Sigmoid colon (tissue), 7 donors: ENCODE measurements at places on chromosomes 6 and 20. TPM values are rescaled to one million over a fixed set of nuclear protein-coding genes. Genes with fewer than 3 reads are reported as not detected.

SLC17A1 gene
- not detected for total RNA-seq

KIAA1755 gene
- 13.9 TPM for total RNA-seq

TP53TG5 gene
- total RNA-seq: not detected

SRSF12 gene
- total RNA-seq: 0.82 TPM

DNA sequence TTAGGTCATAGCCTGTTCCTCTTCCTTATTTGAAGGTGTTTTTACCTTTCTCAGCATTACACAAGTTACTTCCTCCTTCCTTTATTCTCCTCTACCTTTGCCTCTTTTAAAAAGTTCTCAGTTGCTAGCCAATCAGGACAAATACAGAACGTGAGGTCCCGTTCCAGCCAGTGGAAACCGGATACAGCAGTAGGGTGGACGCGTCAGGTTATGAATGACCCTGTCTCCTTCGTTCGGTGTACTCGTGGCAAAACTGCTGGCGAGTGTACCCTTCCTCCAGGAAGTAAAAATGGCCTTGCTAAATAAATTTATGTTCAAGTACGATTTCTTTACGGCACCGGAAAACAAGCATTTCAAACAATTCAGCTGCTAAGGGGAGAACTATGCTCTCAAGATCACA is 77.0 kb upstream of the MLN start:
- no peaks in the 10 kb centered on the region for H3K36me3 ChIP-seq
- no peaks in the 10 kb centered on the region for H3K27me3 ChIP-seq
- H3K4me3 ChIP-seq: no peak overlapping the region
- no peak overlapping the region for H3K27ac ChIP-seq

DNA sequence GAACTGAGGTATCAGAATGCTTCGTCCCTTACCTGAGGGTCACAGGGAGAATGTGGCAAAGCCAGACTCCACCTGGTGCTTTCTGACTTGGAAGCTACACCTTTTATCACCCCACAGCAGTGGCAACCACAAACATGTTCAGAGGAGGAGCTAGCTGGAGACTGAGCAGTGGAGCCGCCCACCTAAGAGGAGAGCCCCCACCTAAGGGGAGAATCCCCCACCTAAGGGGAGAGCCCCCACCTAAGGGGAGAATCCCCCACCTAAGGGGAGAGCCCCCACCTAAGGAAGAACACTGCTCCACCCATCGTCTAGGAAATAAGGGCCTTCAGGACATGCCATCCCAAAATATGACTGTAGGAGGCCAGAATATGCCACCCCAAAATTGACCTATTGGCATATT is 4.0 kb downstream of the SLC52A3 start:
- H3K4me3 ChIP-seq: no peak overlapping the region
- H3K27me3 ChIP-seq: peaks cover 27% of the 10 kb centered on the region
- DNase-seq: no peak
- no peaks in the 10 kb centered on the region for H3K36me3 ChIP-seq
- H3K4me1 ChIP-seq: no peaks in the 10 kb centered on the region

GRCh38 chr6:136587527-136587926 is 37.3 kb upstream of the MAP7 start:
- H3K27me3 ChIP-seq: no peaks in the 10 kb centered on the region
- no peak overlapping the region for H3K27ac ChIP-seq
- peaks cover 12% of the 10 kb centered on the region for H3K4me1 ChIP-seq
- no peak overlapping the region for H3K4me3 ChIP-seq
- DNase-seq: no peak

DNA sequence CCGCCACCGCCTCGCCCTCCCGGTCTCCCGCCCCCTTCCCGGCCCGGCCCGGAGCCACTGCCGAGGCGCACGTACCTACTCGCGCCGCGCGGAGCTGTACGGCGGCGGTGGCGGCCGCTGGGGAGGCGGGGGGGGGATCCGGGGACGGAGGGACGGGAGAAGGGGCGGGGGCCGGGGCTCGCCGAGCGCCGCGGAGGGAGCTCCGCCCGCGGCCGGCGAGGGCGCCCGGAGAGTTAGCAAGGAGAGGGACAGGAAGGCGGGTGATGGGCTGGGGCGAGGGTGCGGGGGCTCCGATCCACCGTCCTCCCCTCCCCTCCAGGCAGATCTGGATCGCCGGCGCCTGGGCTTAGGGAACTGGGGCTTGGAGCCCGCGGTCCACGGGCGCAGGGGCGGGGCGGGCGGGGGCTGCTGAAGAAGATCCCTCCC is 548 bp upstream of the TMEM74B start:
- DNase-seq: no peak
- H3K27ac ChIP-seq: no peak overlapping the region
- H3K4me3 ChIP-seq: peak overlapping the region; percentile 44
- H3K4me1 ChIP-seq: no peaks in the 10 kb centered on the region
- peaks cover 30% of the 10 kb centered on the region for H3K27me3 ChIP-seq

- no peaks in the 10 kb centered on the region for H3K27me3 ChIP-seq
- H3K4me1 ChIP-seq: peaks cover 10% of the 10 kb centered on the region
- H3K4me3 ChIP-seq: no peak overlapping the region
- no peak overlapping the region for H3K27ac ChIP-seq
Observed at GRCh38 chr20:3876676-3877075, 12.5 kb upstream of the PANK2 start.

DNA sequence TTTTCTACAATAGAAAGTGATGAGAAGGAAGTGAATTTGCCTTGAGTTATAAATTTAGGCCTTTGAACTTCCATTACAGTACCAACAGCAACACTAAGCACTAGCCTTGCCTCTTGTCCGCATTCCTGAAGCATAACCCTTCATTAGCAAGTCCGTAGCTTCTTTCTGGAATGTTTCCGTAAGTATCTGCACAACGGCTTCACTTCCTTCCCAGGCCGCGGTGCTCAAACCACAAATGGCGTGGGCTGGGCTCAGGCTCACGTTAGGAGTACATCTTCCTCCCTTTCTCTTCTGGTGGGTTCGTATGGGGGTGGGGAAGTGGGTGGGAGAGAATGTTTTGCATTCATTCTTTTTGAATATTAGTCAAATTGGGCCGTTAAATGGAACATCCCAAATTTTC is 193.8 kb upstream of the SNX9 start:
- H3K36me3 ChIP-seq: no peaks in the 10 kb centered on the region
- peak; percentile 18 for DNase-seq
- no peak overlapping the region for H3K27ac ChIP-seq
- H3K4me3 ChIP-seq: no peak overlapping the region
